ENCODE measurements at places on chromosomes 11 and 22.

DNA sequence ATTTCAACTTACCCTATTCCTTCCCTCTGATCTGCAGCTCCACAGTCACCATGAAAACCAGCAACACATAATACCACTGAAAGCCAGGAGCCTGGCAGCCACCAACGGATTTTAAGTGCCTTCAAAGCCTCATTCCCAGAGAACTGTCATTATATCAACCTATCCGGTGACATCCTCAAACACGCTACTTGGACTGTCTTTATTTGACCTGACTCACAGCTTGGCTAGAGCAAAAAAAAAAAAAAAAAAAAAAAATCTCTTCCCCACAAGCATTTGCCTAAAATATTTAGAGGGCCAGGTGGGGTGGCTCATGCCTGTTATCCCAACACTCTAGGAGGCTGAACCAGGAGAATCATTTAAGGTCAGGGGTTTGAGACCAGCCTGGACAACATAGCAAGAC, 32.4 kb upstream of the ARHGAP32 start:
- DNase-seq = no peak

- DNase-seq = no peak
These were observed 1334.4 kb downstream of the LRRC4C start for GRCh38 chr11:40125054-40125453.

DNA sequence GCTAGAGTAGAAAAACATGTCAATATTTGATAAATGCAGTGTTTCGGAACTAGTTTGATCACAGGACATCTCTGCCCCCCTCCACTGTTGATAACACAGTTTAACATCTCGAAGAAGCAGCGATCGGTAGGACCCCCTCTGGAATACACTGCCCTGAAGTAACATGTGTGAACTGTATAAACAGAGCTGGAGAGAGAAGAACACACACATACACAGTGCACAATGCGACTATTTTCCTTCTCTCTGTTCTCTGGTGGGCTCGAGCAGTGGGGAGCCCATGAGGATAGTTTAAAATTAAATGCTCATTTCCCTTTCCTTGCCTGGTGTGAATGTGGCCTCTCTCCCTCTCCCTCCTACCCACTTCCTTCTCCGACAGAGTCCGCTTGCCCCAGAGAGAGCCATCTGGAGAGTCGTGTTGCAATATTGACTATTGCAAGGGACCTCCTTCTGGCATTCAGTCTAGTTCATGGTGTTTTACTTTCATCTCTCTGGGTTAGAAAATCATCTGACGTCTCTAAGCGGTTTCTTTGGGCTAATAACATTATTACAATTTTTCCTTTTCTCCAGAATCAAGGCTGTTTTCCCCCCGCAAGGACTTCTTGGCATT, 51.6 kb upstream of the BARX2 start:
- peak; percentile 67 for DNase-seq

DNA sequence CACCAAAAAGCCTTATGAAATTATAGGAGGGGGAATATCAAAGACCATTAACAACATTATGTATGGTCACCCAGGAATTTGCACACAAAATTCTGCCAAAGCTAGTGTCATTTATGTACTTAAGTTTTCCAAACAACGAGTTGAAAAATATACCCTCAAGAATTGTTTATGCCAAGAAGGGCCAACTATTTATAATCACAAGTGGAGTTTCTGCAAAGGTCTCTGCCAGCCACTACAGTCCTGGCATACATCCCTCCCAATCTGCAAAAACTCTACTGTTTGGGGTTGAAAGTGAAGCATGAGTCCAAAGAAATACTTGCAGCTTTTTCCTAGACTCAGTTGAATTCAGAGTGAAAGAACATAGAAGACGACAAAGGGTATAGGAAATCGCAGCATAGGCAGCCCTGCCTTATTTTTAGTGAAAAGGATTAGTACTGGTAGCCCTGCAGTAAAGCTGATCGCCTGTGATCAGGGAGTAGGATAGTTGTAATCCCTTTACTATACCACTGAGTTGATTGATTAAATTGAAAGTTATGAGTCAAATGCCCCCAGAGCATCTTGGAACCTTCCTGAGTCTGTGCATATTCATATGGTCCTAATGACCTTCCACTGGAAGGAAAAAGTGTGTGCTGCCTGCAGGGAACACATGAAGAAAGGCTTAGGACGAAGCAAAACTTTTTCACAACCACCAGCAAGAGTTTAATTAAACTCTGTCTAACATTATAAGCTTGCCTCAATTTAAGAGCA, 144.0 kb downstream of the SPON1 start:
- DNase-seq = no peak

Data from ureter (tissue), 1 donor.